Naive thymus-derived CD4-positive, alpha-beta T cell (primary cell): ENCODE measurements at places on chromosomes 11 and 22.

DNA sequence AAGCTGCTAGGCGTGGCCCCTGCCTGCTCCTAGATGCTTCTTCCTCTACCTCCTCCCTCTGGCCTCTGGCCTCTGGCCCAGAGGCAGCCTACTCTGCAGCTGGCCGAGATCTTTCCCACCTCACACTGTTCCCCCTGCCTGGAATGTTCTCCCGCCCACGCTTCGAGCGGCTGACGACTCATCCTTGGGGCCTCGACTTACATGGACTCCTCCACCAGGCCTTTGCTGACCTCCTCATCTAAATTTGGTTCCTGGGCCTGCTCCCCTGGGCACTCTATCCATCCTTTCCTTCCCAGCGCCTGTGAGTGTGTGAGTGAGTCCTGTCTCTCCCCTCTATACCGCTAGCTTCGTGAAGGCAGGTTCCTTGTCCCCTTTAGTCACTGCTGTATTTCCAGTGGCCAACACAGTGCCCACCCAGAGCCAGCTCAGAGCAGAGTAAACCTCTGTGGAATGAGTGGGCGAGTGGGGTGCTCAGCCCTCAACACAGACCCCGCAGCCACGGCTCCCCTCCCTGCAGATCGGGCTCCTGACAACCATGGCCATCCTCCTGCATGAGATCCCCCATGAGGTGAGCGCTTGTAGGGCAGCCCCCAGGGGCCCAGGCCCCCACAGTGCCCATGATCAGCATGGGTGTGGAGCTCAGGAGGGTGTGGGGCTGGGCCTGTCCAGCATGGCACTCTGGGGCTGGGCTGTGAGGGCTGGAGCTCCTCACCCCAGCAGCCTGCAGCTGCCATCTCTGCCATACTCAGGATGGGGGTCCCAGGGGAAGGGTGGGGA, 5.7 kb downstream of the SLC39A13 start:
- no peak for DNase-seq

DNA sequence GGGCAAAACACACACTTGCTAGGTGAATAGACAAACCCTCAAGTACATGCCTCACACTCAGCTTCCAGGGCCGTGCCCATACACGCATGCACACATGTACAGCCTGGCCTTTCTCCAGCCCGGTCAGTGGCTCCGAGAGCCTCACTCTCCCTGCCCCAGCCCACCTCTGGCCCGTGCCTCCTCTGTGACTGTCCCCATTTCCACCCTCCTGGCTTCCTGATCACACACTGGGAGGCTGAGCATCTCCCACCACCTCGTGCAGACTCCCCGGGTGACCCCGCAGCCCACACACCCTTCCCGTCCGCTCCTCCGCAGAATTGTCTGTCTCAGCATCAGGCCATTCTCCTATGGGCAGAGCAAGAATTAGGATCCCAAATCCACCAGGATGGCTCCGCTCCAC, 634.1 kb downstream of the TBC1D22A start:
- DNase-seq, result no peak

DNA sequence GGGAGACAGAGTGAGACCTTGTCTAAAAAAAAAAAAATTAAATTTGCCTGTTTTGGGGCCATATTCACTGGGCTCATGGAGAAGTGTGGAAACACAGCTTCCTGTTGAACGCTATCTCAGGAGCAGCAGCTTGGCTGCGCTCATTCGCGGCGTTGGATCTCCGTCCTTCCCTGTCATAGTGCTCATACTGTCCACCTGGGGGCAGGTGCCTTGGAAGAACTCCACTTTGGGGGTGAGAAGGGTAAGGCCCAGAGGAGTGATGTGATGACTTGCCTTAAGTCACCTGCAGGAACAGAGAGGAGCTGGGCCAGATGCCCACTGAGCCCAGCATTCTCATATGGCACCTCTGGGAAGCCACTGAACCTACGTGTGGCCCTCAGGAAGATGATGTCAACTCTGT, 82.8 kb downstream of the CABIN1 start:
- no peak for DNase-seq

DNA sequence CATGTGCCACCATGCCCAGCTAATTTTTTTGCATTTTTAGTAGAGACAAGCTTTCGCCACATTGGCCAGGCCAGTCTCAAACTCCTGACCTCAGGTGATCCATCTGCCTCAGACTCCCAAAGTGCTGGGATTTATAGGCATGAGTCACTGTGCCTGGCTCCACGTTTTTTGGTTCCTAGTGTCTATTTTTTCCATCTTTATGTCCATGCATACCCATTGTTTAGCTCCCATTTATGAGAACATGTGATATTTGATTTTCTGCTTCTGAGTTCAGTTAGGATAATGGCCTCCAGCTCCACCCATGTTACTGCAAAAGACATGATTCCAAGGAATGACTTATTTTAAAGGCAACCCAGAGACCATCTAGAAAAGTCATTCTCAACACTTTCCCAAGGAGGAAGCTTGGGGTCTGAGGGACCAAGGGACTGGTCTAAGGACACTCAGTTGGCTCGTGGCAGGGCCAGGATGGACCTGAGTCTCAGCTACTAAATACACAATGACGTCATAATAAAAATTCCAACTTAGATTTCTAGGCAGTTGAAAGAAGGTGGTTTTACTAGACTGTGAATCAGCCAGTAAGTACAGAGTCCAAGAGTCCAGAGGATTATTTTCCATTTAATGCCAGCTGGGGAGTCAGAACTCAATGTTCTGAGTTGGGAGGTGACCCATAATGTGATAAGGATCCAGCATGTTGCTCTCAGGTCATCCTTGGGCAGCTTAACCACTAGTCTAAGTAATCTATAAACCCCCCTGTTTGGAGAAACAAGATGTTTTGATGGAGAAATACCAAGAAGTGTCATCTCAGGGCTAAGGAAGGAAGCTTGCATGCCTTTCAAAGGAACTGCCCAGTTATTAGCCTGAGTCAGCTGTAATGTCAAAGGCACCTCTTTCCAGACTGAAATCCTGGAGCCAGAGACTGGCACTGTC, 39.4 kb downstream of the ABTB2 start:
- DNase-seq, result no peak

DNA sequence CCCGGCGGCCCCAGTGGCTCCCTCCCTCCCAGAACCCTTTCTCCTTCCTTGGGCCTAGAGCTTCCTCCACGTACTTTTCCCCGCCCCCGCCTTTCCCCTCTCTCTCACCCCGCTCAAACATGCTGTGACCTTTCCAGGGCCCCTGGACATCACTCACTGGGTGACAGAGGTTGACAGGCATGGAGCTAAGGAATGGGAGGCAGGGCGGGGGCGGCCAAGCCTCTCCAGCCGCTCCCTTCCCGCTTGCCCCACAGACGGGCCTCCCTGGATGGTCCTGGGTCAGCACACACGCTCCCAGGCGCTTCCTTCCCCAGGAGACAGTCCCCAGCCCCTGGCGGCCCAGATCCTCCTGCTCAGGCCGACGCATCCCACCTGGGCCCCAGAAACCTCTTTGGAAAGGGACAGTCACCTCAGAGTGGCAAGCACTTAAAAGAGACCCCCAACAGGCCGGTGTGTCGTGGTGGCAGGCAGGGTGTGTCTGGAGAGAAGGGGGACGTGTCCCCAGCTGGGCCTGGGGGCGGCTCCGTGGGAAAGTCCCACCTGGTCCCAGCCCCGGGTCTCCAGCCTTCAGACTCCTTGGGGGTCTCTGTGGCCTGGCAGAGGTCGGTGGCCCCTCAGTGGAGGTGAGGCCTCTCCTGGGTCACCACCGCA, 8.8 kb downstream of the H19 start:
- no peak for DNase-seq

GRCh38 chr11:72635933-72636332, 38.3 kb downstream of the PDE2A start:
- DNase-seq, result no peak

DNA sequence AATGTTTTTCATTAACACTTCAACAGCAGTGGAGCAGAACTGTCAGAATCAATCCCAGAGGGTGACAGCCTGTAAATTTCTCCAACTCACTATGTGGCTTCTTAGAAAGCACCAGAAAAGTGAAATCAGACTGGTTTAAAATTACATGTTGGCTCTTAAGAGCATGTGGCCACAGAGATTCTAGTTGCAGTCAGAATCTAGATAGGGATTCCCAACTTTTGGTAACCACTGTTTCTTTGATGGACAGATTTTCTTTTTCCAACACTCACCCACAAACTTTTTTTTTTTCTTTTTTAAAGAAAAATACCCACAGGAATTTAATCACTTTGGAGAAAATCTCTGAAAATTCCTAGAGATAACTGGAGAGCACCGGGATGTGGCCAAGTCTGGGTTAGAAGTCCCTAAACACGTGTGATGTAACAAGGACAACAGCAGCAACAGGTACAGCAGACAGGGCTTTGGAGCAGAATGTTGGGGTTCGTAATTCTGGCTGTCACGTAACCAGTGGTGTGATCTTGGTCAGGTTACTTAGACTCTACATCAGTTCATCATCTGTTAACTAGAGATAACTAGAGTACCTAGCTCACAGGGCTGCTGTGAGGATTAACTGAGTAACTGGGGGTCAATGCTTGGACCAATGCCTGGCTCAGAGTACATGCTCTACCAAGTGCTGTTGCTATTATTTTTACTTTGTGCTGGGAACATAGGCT, 100.1 kb downstream of the NAT10 start:
- no peak for DNase-seq

DNA sequence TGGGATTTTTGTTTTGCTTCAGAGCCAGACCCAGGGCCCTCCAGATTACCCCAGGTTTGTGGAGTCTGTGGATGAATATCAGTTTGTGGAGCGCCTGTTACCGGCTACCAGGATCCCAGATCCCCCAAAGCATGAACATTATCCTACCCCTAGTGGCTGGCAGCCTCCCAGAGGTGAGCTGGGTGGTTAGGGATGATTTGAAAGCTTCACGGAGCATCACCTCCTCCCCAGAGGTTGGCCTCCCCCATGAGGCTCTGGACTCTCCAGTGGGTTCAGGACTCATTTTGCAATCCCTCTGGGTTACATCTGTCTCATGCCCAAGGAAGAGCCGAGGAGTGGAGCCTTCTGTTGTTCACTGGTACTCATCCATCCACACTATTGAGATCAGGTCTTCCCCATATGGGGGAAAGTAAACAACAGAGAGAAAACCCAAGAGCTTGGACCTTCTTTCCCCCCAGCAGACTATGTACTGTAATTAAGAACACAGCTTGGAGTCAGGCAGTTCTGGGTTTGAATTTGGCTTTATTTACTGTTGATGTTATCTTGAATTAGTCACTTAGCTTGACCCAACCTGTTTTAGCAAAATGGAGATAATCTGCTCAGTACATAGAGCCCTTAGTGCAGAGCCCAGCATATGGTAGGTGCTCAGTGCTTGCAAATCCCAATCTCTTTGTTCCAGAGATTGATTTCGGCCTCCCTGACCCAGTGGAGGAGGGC, 2.5 kb downstream of the MRPL49 start:
- DNase-seq, result no peak

GRCh38 chr11:113789675-113790320, 10.2 kb downstream of the CLDN25 start:
- DNase-seq, result no peak

DNA sequence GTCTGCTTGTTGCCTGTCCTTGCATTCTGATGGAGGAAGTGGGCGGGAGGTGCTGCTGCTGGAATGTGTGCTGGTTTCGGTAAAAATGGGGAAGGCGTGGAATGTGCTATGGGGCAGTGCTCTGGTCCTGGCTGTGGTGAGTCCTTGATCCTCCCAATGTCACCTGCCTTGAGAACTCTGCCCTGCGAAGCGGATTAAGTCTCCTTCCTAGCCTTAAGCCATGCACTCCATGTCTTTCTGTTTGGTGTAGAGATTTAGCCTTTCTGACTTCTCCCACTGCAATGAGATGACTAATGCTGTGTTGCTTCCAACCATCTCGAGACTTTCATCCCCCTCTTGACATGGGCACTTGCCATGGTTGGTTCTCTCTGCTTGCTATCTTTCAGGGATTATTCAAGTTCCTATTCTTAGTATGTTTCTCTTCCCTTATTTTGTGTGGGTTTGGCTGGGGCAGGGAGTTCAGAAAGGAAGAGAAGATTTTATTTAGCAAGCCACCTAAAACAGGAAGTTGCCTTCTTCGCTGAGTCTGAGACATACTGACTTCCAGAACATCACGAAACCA, 687.9 kb downstream of the NTM start:
- no peak for DNase-seq

DNA sequence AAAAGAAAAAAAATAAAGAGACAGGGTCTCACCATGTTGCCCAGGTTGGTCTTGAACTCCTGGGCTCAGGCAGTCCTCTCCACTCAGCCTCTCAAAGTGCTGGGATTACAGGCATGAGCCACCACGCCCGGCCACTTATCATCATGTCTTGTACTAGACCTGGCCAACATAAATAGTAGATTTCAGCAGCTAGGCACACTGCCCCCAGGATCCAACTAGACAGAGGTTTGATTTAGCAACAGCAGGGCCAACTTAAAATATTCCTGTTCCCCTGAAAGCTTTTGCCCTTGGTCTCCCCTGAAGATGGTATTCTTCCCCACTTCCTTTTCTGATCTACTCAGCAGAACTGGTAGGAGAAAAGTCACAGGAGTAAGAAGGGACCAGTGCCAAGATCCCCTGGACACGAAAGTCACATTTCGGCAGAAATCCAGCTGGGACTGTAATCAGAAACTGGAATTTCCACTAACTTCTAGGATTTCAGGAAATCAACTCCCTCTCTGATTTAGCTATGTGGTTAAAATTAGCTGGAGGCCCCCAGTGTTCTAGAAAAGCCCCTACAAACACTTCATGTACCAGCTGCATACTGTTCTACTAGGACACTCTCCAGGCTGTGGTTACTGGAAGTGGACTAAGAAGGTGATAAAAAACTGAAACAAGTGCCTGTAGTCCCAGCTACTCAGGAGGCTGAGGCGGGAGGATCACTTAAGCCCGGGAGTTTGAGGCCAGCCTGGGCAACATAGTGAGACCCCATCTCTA, 8.9 kb upstream of the PPP2R1B start:
- DNase-seq, result no peak

- no peak for DNase-seq
Observed at GRCh38 chr11:31725176-31725575, 85.9 kb downstream of the PAX6 start.

DNA sequence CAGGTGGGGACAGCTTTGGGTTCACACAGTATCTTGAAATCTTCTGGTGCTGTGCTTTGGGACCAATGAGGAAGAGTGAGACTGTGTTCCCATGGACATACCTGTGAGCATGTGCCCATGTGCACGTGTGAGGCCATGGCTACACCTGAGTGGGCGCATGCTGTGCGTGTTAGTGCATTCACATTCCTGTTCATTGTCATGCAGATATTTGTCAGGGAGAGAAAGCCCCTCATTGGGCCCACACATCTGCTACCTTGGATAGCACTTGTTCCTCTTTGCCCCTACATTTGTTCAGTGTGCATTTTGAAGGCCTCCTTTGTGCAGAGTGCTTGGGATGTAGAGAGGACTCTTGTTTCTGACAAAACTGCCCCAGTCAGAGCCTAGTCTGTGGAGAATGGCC, 154.3 kb upstream of the E2F8 start:
- DNase-seq, result no peak

DNA sequence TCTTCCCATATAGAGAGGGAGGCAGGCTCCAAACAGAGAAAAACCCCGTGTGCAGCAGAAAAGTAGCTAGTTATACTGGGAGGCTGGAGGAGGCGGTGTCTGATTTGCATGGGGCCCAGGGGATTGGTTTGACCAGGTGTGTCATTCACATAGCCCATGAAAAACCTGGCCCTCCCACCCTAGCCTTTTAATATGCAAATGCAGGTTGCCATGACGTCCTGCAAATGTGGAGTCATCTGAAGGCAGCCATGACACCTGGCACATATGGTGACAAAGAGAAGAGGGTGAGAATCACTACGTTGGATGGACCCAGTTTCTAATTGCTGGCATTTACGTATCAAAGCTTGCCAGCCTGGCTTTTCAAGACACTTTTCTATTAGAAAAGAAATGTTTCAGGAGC, 57.8 kb downstream of the FAM181B start:
- no peak for DNase-seq
